ENCODE measurements at places on chromosomes 3 and 15.

DNA sequence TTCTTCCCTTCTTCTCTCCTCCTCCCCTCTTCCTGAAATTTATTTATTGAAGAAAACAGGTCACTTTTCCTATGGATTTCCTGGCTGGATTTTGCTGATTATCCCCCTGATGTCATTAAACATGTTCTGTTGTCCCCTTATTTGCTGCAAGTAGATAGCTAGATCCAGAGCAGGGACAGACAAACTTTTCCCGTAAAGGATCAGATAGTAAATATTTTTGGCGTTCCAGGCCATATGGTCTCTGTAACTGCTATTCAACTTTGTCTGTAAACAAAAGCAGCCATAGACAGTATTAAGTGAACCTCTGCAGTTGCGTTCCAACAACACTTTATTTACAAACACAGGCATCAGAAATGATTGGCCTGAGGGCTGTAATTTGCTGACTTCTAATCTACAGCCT lies 241.3 kb downstream of the NEK10 start:
- no peak for DNase-seq

DNA sequence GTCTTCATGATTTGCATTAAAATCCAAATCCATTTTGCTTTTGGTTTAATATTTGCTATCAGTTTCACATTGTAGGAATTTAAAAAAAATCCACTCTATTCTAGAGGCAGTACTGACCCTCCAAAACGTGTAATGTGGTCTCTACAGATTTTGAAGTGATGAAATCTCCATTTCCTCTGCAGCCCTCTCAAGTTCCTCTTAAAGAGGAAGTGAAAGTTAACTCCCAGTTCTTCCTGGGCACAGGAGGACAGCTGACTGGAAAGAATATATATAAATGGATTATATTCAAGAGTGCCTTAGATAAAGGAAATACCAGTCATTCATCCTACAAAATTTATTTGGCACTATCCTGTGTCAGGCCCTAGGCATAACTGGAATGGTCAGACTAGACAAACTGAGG lies 83.5 kb upstream of the PLCL2 start:
- DNase-seq: no peak

- DNase-seq: no peak
Observed at GRCh38 chr3:112602217-112602838, 38.6 kb downstream of the CCDC80 start.

DNA sequence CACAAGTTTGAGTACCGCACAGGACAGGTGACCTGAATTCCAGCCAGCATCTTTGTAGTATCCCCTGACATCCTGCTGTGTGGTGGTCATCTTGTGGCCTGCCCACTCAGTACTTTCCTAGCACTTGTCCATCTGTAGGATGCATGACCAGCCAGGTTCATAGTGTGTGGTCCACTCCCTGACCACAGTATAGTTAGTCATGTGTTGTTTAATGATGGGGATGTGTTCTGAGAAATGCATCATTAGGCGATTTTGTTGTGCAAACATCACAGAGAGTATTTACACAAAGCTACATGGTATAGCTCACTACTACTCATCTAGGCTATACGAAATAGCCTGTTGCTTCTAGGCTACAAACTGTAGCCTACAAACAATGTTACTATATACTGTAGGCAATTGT lies 16.9 kb upstream of the RBPMS2 start:
- DNase-seq: no peak

- DNase-seq: no peak
Observed at GRCh38 chr3:65575376-65575840, 463.3 kb downstream of the MAGI1 start.

DNA sequence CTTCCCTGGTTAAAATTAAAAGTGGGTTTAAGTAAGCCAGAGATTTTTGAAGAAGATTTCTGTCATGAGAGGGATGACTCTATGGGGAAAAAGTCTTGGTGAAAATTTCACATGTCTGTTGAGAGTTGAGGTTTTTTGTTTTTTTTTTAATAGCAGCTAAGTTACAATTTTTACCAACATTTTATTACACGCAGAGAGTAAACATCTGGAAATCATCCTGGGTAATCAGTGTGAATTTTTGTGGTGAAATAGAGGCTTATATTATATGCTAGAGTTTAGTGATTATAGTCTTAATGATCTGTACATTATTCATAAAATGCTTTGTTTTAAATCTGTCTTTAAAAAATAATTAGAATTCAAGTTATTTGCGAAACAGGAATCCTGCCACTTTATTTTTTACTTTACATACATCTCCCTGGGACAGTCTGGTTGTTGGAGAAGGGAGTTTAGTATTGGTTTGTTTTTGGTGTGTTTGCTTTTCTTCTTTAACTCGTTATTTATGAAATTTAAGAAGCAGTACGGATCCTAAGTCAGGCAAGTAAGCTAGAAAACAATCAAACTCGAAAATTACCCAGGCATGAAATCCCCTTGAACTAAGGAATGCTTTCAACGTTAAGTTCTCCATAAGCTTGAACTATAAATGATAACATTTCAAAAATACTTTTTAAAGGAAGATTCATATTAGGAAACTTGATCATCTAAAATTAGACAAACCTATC lies 143.4 kb upstream of the TSC22D2 start:
- no peak for DNase-seq

GRCh38 chr3:37935756-37936666 lies 54.6 kb upstream of the VILL start:
- DNase-seq: no peak

DNA sequence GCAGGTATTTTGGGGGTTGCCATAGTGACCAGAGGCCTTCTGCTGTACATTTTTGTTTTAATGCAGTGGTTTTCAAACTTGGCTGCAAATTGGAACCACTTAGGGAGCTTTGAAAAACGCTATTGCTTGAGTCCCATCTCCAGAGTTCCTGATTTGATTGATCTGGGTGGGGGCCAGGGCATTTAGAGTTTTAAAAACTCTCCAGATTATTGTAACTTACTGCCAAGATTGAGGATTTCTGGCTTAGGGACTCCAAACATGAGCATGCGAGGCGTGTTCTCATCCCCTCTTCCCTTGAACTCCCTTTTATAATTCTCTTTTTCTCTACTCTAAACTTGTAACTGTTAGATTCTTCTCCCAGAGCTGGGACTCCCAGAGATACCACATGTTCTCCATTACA lies 340.8 kb upstream of the SUCLG2 start:
- no peak for DNase-seq

DNA sequence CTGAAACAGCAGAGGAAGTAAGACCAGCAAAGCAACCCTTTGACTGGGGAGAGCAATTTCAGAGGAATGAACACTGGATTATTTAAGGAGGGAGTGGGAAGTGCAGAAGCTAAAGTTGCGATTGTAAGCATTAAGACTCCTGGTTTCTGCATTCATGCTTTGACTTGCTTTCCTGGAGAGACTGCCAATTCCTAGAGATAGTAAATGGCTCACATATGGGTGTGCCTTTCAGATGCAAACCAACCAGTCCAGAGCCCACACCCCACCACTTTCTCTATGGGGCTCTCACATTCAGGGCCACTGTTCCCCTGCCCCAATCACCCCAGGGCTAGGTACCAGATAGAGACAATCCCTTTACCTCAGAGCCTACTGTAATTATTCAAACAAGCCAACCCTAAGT lies 200.9 kb upstream of the EIF1B start:
- no peak for DNase-seq

DNA sequence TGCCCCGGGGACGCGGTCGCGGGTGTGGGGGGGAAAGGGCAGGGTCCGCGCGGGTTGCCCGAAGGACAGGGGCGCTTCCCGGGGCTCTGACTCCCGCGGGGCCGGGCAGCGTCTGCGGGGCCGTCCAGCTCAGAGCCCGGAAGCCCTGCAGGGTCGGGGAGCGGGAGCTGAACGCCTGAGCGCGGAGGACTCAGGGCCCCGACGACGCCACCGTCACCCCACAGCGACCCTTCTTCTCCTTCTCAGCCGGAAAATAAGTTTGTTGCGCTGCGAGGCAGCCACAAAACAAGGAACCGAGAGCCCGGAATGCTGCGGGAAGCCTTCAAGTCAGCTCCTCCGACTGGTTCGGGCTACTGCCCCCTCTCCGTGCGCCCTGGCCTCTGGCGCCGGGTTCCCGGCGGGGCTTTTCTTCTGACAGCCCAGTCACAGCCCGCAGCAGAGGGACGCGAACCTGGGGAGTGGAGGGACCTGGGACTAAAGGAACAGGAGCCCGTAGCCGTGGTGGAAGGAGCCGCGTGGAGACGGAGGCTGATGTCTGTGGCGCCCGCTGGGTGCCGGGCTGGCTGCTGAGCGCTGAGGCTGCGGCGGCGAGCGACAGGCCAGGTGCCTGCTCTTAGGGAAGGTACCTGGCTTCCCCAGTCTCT lies 484 bp downstream of the CNTN4 start:
- no peak for DNase-seq

Measured in SHP77 treated with DMSO at 0.1 percent for 48 hours (cell line).